Stimulated activated CD8-positive, alpha-beta memory T cell treated with anti-CD3 and anti-CD28 coated beads, Interleukin-7, amount 100 ng/mL, for 4 hours (primary cell): ENCODE measurements at places on chromosomes 2 and 18.

DNA sequence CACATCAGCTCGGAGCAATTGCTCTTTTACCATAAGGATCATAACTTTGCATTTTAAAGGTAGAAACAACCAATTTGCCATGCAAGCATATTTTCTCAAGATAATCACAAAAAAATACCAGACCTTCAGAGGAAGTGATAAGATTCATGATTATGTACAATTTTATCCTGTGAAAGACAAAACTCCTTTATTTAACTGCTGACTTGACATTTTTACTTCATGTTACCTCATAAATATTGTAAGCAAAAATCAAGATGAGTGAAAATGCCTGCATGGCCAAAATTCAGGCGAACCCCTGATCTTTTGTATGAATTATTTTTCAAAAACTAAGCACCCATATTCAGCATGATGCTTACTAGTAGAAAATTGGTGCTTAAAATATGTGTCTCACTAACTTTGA lies 246.4 kb downstream of the CD226 start:
- no peak for DNase-seq

- no peak for DNase-seq
Observed at GRCh38 chr2:160445673-160446072, 47.9 kb downstream of the RBMS1 start.

GRCh38 chr2:171963198-171963597 lies 36.6 kb upstream of the METAP1D start:
- DNase-seq: no peak

GRCh38 chr18:36536426-36536825 lies 238.9 kb downstream of the FHOD3 start:
- no peak for DNase-seq

DNA sequence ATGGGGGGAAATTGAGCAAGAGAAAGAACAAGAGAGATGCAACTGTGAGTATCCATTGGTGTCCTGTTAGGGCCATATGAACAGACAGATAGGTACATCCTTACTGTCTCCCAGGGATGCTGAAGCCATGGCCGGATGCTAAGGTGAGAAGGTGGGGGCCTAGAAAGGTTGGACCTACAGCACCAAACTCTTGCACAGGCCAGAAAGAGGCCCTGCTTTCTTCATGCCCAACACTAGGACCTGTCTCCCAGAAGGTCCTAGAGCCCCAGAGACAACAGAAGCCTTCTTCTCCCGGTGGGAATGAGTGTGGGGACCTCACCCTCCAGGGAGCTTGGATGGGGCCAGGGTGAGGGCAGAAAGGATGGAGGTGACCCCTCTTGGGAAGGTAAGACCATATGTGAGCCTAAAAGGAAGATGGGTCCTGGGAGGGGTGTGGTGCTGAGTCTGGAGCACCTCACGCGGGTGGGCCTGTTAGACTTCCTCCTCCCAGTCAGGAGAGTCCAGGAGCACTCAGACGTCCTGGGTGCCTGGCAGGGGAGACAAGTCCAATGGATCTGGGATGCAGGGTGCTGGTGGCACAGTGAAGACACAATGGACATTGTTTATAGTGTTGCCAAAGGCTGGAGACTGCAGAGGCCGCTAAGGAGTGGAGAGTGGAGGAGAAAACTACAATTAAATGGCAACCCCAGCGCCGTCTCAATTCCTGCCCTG lies 265.3 kb downstream of the CYP26B1 start:
- DNase-seq: no peak

GRCh38 chr2:32366595-32366994 lies 9.8 kb downstream of the BIRC6 start:
- no peak for DNase-seq

DNA sequence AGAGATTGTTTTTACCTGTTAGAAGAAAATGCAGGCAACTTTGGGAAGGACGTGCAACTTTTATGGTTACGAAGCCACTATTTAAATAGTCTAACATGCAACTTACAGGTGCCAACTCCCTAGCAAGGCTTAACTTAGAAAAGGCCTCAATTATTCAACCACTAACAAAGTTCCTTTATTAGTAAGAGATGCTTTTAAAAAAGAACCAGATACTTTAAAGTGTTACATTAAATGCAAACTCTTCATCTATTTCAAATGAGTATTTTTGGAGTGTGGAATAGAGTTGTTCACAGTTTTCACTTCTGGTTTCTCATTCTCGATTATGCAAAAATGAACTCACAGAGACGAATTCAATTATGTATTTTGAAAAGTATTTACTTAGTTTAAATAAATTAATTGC lies 51.7 kb downstream of the PELI1 start:
- no peak for DNase-seq

DNA sequence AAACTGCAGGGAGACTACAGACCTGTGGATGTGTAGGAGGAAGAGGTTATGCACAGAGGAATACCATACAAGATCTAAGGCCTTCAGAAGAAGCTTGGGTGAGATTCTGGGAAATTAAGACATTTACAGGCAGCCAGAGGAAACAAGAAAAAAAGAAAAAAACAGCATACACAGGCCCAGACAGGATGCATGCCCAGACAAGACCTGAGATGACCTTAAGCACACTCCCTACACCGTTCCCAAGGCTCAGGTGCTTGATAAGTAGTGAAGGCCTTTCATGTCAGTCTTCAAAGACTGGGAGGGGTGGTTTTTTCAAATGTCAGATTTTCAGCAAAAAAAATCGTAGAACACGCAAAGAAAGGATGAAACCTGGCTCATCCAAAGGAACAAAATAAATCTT lies 83.0 kb downstream of the CCDC138 start:
- DNase-seq: no peak

GRCh38 chr18:67916097-67916496 lies 399.6 kb upstream of the DSEL start:
- no peak for DNase-seq
